Naive thymus-derived CD4-positive, alpha-beta T cell (primary cell): ENCODE measurements at places on chromosomes 12 and 14.

DNA sequence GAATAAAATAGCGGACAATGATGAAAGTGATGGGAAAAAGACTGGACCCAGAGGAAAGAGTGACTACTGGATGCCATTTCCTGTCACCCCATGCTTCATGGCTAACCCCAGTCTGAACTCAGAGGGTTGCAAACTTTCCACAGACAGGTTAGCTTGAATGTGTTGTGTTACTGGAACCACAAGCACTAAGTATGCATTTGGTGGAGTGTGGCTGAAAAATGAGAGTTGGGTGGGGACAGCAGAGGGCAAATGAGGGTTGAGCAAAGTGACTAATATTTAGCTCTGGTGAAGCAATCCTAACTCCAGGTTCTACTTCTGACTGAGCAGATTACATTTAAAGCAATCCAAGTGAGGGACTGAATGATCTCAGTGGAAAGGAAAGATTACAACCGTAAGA is 1.6 kb downstream of the SLC16A7 start:
- H3K4me3 ChIP-seq, result peak overlapping the region; percentile 82
- H3K4me1 ChIP-seq, result peaks cover 18% of the 10 kb centered on the region
- H3K27ac ChIP-seq, result peak overlapping the region; percentile 89
- H3K27me3 ChIP-seq, result no peaks in the 10 kb centered on the region
- peak; percentile 41 for DNase-seq

DNA sequence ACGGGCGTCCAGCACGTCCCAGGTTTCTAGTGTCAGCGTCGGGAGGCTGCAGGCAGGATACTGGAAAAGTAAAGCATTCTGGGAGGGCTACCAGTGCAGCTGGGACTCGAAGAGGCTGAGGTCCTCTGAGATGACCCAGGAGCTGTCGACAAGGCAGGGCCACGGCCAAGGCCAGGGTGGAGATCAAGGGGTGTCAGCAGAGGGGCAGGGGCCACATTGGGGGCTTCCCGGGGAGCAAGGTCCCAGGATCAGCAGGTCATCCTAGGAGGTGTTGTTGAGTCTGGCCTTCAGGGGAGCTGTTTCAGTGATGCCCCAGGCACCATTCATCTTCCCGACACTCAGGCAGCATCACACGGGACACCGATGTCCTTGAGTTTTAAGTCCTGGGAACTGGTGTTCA is 377.8 kb upstream of the SFSWAP start:
- H3K27ac ChIP-seq, result no peak overlapping the region
- no peaks in the 10 kb centered on the region for H3K4me1 ChIP-seq
- no peak overlapping the region for H3K4me3 ChIP-seq
- no peaks in the 10 kb centered on the region for H3K36me3 ChIP-seq
- no peak for DNase-seq
- no peaks in the 10 kb centered on the region for H3K27me3 ChIP-seq

- H3K4me1 ChIP-seq, result peaks cover 18% of the 10 kb centered on the region
- H3K4me3 ChIP-seq, result no peak overlapping the region
- H3K27ac ChIP-seq, result peak overlapping the region; percentile 65
- H3K36me3 ChIP-seq, result no peaks in the 10 kb centered on the region
- no peaks in the 10 kb centered on the region for H3K27me3 ChIP-seq
Measured at GRCh38 chr14:61780125-61780524, 17.9 kb downstream of the SNAPC1 start.

- H3K27ac ChIP-seq, result no peak overlapping the region
- H3K27me3 ChIP-seq, result no peaks in the 10 kb centered on the region
- H3K4me1 ChIP-seq, result peaks cover 6% of the 10 kb centered on the region
Measured at GRCh38 chr14:104678901-104679705, 10.3 kb upstream of the INF2 start.

DNA sequence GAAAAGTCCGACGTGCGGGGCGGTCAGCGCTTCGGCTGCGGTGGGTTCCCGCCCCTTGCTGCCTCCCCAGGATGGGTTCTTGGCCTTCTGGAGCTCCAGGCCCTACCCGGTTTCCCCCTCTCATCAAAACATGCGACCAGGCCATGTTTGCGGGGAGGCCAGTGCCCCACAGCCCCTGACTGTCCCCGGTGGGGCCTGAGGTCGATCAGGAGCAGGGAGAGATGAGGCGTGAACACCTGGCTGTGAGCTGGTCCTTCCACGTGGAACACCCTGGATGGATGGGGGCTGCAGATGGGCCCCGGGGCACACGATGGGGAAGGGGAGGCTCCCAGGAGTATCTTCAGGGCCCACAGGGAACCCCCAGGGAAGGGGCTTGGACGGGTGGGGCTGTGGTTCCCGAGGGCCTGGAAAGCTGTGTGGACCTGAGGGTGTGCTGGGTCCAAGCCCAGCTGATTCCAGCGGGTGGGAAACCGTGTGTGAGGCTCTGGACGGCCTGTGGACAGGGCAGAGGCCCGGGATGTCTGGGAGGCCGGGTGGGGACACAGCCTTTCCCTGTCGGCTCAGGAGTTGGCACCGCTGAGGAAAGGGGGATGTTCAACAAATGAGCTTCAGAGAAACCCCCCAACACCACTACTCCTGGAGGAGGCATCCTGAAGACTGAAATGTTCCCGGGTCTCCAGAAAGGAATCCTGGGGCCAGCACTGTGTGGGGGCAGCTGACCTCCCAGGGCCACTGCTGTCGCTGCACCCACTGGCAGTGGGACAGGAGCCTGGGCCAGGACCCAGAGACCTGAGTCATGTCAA is 187.0 kb upstream of the C14orf180 start:
- no peak for DNase-seq
- H3K4me1 ChIP-seq, result peaks cover 74% of the 10 kb centered on the region
- peak overlapping the region; percentile 82 for H3K27ac ChIP-seq
- no peaks in the 10 kb centered on the region for H3K36me3 ChIP-seq

DNA sequence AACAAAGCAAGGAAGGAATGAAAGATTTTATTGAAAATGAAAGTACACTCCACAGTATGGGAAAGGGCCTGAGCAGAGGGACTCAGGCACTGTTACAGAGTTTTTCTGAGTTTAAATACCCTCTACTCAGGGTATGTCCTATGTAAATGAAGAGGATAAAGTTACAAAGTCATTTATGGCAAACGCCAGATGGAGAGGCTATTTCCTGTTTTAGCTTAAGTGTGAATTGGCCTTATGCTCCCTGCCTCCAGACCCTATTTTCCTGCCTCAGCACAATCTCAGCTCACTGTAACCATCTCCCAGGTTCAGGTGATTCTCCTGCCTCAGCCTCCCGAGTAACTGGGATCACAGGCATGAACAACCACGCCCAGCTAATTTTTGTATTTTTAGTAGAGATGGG is 6.8 kb upstream of the PHC1 start:
- no peaks in the 10 kb centered on the region for H3K4me1 ChIP-seq
- no peak for DNase-seq
- H3K4me3 ChIP-seq, result no peak overlapping the region
- H3K27me3 ChIP-seq, result no peaks in the 10 kb centered on the region
